Osteocyte (in vitro differentiated cells): ENCODE measurements at places on chromosomes 11 and 22. TPM values are rescaled to one million over a fixed set of nuclear protein-coding genes. Genes with fewer than 3 reads are reported as not detected.

DNA sequence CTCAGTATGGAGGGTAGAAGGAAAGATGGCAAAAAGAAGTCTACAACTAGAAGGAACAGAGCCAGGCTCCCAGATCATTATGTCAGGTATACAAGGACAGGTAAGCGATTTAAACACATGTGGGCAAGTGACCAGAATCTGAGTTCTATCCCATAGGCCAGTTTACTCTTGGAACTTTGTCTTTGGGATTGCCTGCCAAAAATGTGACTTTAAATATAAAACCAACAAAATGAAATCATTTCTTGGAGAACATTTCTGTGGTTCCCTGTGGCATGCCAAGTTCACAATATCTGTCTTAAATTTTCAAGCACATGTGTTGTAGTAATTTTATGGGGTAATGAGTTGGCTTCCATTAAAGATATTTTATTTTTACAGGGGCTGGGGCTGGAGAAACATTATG lies 141.0 kb downstream of the SLC17A6 start:
- no peak for DNase-seq
- H3K27me3 ChIP-seq = peaks cover 3% of the 10 kb centered on the region
- H3K27ac ChIP-seq = no peak overlapping the region
- peaks cover 25% of the 10 kb centered on the region for H3K4me1 ChIP-seq
- no peaks in the 10 kb centered on the region for H3K36me3 ChIP-seq

- H3K27ac ChIP-seq = peak overlapping the region; percentile 4
- H3K4me3 ChIP-seq = no peak overlapping the region
- H3K27me3 ChIP-seq = no peaks in the 10 kb centered on the region
- peaks cover 15% of the 10 kb centered on the region for H3K4me1 ChIP-seq
- peaks cover 5% of the 10 kb centered on the region for H3K36me3 ChIP-seq
Measured at GRCh38 chr22:28395920-28396753, 283.5 kb downstream of the TTC28 start.

- no peak overlapping the region for H3K27ac ChIP-seq
- H3K4me1 ChIP-seq = no peaks in the 10 kb centered on the region
- no peaks in the 10 kb centered on the region for H3K27me3 ChIP-seq
- no peak for DNase-seq
- H3K36me3 ChIP-seq = no peaks in the 10 kb centered on the region
- no peak overlapping the region for H3K4me3 ChIP-seq
Measured at GRCh38 chr11:56876621-56877275, 112.0 kb upstream of the OR5AK2 start.

DNA sequence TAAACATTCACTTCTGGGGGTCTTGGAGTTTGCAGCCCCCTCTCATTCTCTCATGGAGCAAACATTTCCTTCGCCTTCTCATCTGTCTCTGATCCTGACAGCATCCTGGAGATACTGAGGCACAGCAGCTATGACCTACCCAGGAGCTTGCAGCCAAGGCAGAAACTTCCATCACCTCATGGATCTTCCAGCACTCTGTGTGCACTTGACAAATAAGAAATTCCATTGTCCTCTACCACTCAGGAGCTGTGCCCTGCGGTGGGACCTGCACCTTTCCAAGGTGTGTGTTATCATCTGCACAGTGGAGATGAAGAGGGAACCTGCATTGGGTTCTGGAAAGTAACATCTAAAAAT lies 49.1 kb downstream of the GGTLC2 start:
- H3K4me1 ChIP-seq = no peaks in the 10 kb centered on the region
- DNase-seq = no peak
- no peaks in the 10 kb centered on the region for H3K27me3 ChIP-seq
- H3K4me3 ChIP-seq = no peak overlapping the region
- H3K36me3 ChIP-seq = no peaks in the 10 kb centered on the region
- no peak overlapping the region for H3K27ac ChIP-seq

The NPTXR gene
- total RNA-seq = 4.7 and 4.8 TPM in 2 replicates

The EMSY gene
- 23.8 and 24.1 TPM in 2 replicates for total RNA-seq

GRCh38 chr11:34425360-34425759 lies 13.4 kb upstream of the CAT start:
- peaks cover 11% of the 10 kb centered on the region for H3K4me1 ChIP-seq
- H3K4me3 ChIP-seq = no peak overlapping the region
- no peak overlapping the region for H3K27ac ChIP-seq

The ARHGAP42 gene
- total RNA-seq = 12.7 and 14.2 TPM in 2 replicates

GRCh38 chr22:37896181-37896592 lies 9.9 kb upstream of the MICALL1 start:
- no peak for DNase-seq
- peaks cover 45% of the 10 kb centered on the region for H3K4me1 ChIP-seq
- H3K27ac ChIP-seq = no peak overlapping the region
- no peaks in the 10 kb centered on the region for H3K27me3 ChIP-seq

DNA sequence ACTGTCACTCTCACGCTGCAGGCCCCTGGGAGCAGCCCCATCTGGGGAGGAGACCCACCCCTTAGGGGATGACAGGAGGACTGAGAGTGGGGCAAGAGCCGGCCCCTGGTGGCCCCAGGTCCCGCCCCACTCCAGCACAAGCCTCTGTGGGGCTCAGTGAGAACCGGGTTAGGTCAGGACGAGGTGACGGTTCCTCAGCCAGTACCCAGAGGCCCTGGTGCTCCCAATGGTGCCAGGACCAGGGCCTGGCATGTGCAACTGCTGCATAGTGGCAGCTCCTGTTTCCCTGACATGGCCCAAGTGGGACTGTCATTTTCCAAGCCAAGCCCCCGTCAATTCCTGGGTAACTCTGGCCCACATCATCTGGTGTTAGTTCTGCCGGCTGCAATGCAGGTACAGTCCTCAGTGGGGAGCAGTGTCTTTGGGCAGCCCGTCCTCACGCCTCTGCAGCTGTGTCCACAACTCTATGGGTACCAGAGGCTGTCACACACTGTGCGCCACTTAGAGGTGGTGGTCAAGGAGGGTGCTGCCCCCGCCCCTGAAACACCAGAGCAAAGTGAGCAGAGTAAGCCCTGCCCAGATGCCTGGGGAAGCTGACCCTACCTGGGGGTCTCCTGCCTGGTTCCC lies 15.9 kb downstream of the CHID1 start:
- no peaks in the 10 kb centered on the region for H3K27me3 ChIP-seq
- no peak for DNase-seq
- H3K27ac ChIP-seq = no peak overlapping the region
- H3K36me3 ChIP-seq = peaks cover 5% of the 10 kb centered on the region

GRCh38 chr22:47124451-47124881 lies 362.0 kb downstream of the TBC1D22A start:
- no peak overlapping the region for H3K4me3 ChIP-seq
- H3K27ac ChIP-seq = no peak overlapping the region
- H3K27me3 ChIP-seq = no peaks in the 10 kb centered on the region

- no peak for DNase-seq
- H3K4me3 ChIP-seq = no peak overlapping the region
- H3K36me3 ChIP-seq = peaks cover 12% of the 10 kb centered on the region
- no peaks in the 10 kb centered on the region for H3K27me3 ChIP-seq
- peaks cover 27% of the 10 kb centered on the region for H3K4me1 ChIP-seq
- no peak overlapping the region for H3K27ac ChIP-seq
Measured at GRCh38 chr11:65125197-65126056, 3.3 kb downstream of the MRPL49 start.

- no peak for DNase-seq
- H3K36me3 ChIP-seq = no peaks in the 10 kb centered on the region
- H3K27ac ChIP-seq = no peak overlapping the region
- H3K27me3 ChIP-seq = peaks cover 5% of the 10 kb centered on the region
- peaks cover 26% of the 10 kb centered on the region for H3K4me1 ChIP-seq
- H3K4me3 ChIP-seq = no peak overlapping the region
Measured at GRCh38 chr11:95698676-95699557, 90.7 kb downstream of the FAM76B start.

The UCP2 gene
- total RNA-seq = 26.4 and 31.8 TPM in 2 replicates

- no peaks in the 10 kb centered on the region for H3K27me3 ChIP-seq
- peaks cover 17% of the 10 kb centered on the region for H3K4me1 ChIP-seq
- peaks cover 24% of the 10 kb centered on the region for H3K36me3 ChIP-seq
- no peak overlapping the region for H3K27ac ChIP-seq
Measured at GRCh38 chr11:95886462-95886861, 37.4 kb downstream of the MTMR2 start.

GRCh38 chr22:35116817-35117216 lies 50.9 kb downstream of the ISX start:
- no peak overlapping the region for H3K4me3 ChIP-seq
- H3K27me3 ChIP-seq = no peaks in the 10 kb centered on the region
- no peak for DNase-seq

- no peaks in the 10 kb centered on the region for H3K27me3 ChIP-seq
- H3K4me1 ChIP-seq = peaks cover 11% of the 10 kb centered on the region
- H3K36me3 ChIP-seq = peaks cover 17% of the 10 kb centered on the region
- peak overlapping the region; percentile 83 for H3K27ac ChIP-seq
Measured at GRCh38 chr11:108199446-108200321, 22.8 kb downstream of the NPAT start.

DNA sequence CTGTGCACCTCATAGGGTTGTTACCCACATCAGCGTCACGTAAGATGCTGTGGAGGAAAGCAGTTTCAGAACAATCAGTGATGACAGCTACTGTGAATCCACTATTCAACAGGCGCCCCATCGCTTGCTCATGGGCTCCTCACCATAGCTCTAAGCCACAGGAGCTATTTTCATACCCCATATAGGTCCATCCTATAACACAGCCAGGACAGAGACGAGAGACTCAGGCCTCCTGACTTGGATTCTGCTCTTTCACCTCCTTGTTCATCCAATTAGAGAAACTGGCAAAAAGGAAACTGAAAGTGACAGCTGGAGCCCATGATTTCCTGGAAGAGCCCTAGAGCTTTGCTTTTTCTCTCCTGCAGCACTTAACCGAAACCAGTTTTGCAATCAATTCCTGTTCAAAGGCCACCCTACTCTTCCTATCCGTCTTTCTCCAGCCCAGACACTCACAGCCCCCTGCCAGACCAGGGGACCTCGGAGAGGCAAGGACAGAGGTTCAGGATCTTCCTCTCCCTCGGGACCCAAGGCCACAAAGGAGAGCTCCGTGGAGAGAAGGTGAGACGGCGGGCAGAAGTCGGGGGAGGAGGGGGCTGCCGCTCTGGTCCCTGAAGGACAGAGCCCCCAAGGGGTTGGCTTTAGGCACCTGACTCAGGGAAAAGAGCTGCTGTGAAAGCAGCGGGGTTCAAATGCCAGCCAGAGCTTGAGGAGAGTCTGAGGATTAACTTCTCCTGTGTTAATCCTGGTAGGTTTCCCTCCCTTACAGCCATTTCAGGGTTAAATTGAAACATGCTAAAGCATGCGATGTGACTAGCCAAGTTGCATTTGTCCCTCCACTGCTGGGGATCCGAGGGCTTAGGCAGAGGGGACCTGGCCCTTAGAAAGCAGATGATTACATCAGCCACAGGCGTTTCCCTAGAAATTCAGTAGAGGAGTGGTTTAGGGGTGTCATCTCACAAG lies at the start of gene APOL6:
TSS of gene APOL6 (plus strand) at position 381 of the 960 bp plus-strand sequence. CDS start 7,980 bp downstream, outside the sequence.
- DNase-seq = peak; percentile 77
- H3K4me1 ChIP-seq = peaks cover 41% of the 10 kb centered on the region
- H3K4me3 ChIP-seq = peak within 1 kb of the TSS; percentile 91
- H3K36me3 ChIP-seq = peaks cover 4% of the 10 kb centered on the region

GRCh38 chr11:72162891-72163492 lies 27.5 kb downstream of the FOLR3 start:
- H3K27ac ChIP-seq = no peak overlapping the region
- no peaks in the 10 kb centered on the region for H3K36me3 ChIP-seq
- H3K4me1 ChIP-seq = no peaks in the 10 kb centered on the region
- H3K4me3 ChIP-seq = no peak overlapping the region
- DNase-seq = no peak

- H3K4me3 ChIP-seq = no peak overlapping the region
- H3K27me3 ChIP-seq = peaks cover 3% of the 10 kb centered on the region
- no peaks in the 10 kb centered on the region for H3K36me3 ChIP-seq
- peak overlapping the region; percentile 36 for H3K27ac ChIP-seq
- no peak for DNase-seq
Measured at GRCh38 chr22:44358709-44359440, 46.1 kb upstream of the SHISAL1 start.

The RHOD gene
- 9.3 and 9.4 TPM in 2 replicates for total RNA-seq

DNA sequence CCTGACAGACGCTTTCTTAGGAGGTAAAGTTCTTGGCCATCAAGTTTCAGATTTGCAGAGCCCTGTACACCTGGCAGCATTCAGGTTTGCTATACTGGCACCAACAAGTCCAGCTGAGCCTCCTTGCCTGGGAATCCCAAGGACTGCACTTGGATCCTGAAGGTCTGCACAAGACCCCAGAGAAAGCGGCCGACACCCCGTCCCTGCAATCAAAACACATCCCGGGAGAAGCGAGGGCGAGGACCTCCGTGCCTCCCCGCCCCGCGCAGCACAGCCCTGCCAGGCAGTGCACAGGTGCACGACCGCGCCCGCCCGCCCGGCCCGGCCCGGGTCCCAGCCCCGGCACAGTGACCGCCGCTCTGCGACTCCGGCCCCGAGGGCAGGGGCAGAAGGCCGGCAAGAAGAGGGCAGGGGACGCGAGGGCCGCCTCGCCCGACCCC lies 559 bp downstream of the MRTFA start:
- peak overlapping the region; percentile 90 for H3K4me3 ChIP-seq
- no peak for DNase-seq

GRCh38 chr11:35272391-35272902 lies 133.5 kb downstream of the CD44 start:
- no peak overlapping the region for H3K4me3 ChIP-seq
- no peak overlapping the region for H3K27ac ChIP-seq
- H3K4me1 ChIP-seq = peaks cover 16% of the 10 kb centered on the region
- peaks cover 2% of the 10 kb centered on the region for H3K27me3 ChIP-seq
- no peaks in the 10 kb centered on the region for H3K36me3 ChIP-seq
- DNase-seq = no peak

- peaks cover 10% of the 10 kb centered on the region for H3K4me1 ChIP-seq
- H3K27me3 ChIP-seq = no peaks in the 10 kb centered on the region
- H3K27ac ChIP-seq = no peak overlapping the region
- H3K4me3 ChIP-seq = no peak overlapping the region
- DNase-seq = no peak
- peaks cover 14% of the 10 kb centered on the region for H3K36me3 ChIP-seq
Measured at GRCh38 chr11:613369-613968, 2.3 kb downstream of the IRF7 start.

GRCh38 chr11:64536396-64536941 lies 54.6 kb upstream of the SLC22A12 start:
- no peak overlapping the region for H3K27ac ChIP-seq
- no peak for DNase-seq
- H3K4me3 ChIP-seq = no peak overlapping the region
- no peaks in the 10 kb centered on the region for H3K4me1 ChIP-seq
- H3K27me3 ChIP-seq = peaks cover 26% of the 10 kb centered on the region

DNA sequence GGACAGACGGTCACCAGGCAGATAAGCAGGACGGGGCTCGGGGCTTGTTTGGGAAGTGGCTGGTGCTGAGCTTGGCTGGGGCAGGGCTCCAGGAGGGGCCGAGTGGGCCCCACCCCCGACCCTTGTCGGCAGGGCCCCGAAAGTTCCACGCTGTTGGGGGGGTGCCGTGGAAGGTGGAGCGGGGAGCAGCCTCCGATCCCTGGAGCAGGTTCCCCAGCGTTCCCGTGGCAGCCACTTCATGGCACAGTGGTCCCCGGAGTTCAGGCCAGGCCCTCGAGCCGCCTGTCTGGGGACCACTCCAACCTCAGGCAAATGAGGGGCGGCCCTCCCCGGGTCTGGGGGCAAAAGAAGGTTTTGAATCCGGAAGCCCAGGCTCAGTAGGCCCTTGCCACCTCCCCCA lies 46.7 kb upstream of the PPARA start:
- no peak overlapping the region for H3K4me3 ChIP-seq
- DNase-seq = no peak
- peak overlapping the region; percentile 86 for H3K27ac ChIP-seq

The LMO1 gene
- not detected in 2 replicates for total RNA-seq

GRCh38 chr22:24076091-24076867 lies 65.2 kb downstream of the CABIN1 start:
- no peaks in the 10 kb centered on the region for H3K4me1 ChIP-seq
- DNase-seq = no peak
- no peaks in the 10 kb centered on the region for H3K27me3 ChIP-seq
- H3K27ac ChIP-seq = no peak overlapping the region
